ENCODE measurements at places on chromosomes 2 and 18.

- no peak for DNase-seq
Measured at GRCh38 chr2:39981883-39982311, 202.8 kb upstream of the THUMPD2 start.

DNA sequence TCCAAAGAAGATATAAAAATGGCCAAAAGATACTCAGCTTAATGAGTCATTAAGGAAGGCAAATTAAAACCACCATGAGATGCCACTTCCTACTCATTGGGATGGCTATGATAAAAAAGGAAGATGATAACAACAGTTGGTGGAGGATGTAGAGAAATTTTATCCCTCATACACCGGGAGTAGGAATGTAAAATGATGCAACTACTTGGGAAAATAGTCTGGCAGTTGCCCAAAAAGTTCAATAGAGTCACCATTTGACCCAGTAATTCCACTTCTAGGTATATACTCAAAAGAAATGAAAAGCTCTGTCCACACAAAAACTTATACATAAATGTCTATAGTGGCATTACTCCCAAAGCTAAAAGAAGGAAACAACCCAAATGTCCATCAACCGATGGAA is 10.1 kb upstream of the SULT1C2 start:
- no peak for DNase-seq

DNA sequence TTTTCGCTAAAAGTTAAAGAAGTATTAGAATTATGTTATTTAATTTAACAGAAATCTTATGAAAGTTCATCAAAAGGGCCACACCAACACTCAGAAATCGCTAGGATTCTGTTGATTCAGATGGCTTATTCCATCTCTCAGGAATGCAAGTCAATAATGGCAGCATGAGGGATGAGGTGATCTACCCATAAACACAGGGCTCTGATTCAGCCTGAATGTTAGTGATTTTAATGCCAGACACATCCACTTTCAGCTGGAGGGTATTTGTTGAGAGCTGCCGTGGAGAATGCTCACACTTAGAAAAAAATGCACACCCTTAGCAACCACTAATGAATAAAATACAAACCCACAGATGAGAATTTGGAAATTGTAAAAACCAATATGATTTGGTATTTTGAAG is 173.3 kb upstream of the ERBB4 start:
- no peak for DNase-seq

DNA sequence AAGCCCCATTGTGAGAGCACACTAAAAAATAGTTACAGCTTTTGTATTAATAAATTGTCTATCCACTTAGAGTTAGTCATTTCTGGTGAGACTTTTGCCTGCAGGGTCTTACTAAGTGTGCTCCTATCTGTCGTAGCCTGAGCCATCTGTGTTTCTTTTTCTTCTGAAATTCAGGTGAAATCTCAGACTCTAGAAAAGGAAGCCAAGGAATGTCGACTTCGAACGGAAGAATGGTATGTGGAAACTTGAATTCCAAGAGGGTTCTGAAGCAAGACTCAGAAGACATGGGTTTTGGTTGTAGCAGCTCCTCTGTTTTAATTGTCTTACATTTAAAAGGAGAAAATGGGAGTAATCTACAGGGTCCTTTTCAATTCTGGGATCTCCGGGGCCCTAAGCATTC is 70.0 kb upstream of the STON1 start:
- DNase-seq: no peak

GRCh38 chr18:76824145-76824676 is 1.9 kb downstream of the ZNF236 start:
- DNase-seq: no peak

DNA sequence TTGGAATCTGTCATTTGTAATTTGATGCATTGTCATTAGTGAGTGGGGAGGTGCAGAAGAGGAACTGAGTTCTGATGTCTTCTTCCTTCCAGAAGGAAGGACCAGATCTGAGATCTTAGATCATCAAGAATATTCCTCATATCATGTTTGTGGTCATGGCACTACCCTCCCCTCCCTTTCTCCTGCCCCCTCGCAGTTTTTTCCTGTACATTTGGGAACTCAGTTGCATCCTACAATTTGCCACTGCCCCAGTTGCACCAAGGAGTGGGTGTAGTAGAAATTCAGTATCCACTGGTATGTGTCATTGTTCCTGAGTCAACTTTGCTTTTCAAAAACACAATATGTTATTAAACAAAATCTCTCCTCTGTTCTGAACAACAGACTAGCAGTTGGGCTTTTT is 26.6 kb upstream of the ACVR1 start:
- DNase-seq: no peak

DNA sequence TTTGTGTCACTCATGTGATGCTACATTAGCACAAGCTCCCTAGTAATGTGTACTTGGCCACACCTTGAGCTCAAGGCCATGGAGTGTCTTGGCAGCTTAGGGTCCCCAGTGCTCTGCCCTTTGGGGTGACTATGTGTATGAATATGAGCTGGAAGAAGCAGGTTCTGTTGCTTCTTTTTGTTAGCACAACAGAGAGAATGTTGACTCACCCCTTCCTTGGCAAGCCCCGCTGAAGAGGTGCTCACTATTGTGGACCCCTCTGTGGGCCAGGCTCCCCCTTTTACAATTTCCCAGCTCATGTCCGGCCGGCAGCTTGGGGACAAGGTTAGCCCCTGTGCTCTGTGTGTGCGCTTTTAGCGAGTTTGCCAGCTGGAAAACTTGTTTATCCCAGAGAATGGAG is 48.1 kb downstream of the DGKD start:
- DNase-seq: no peak

DNA sequence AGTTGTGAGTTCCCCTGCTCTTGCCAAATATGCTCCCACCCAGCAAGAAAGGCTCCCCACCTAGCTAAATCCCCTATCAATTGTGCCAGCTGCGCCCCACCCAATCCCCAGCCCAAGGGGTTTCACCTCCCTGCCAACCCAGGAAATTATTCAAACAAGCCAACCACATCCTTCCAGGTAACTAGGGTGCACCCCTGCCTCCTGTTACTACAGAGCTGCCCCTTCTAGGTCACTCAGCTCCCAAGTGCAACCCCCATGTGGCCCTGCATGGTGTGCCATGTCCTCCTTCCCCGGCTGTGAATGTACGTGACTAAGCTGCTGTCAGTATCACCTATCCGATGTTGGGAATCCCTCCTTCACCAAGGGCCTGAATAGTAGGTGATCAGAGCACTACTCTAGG is 91.2 kb upstream of the LDAH start:
- no peak for DNase-seq

GRCh38 chr2:201901786-201902185 is 95.4 kb downstream of the CDK15 start:
- DNase-seq: no peak

GRCh38 chr2:143171817-143172216 is 42.6 kb downstream of the ARHGAP15 start:
- no peak for DNase-seq

GRCh38 chr2:22786817-22787216 is 598.2 kb upstream of the KLHL29 start:
- DNase-seq: no peak

- no peak for DNase-seq
Measured at GRCh38 chr2:202510911-202511310, 123.9 kb upstream of the FAM117B start.

DNA sequence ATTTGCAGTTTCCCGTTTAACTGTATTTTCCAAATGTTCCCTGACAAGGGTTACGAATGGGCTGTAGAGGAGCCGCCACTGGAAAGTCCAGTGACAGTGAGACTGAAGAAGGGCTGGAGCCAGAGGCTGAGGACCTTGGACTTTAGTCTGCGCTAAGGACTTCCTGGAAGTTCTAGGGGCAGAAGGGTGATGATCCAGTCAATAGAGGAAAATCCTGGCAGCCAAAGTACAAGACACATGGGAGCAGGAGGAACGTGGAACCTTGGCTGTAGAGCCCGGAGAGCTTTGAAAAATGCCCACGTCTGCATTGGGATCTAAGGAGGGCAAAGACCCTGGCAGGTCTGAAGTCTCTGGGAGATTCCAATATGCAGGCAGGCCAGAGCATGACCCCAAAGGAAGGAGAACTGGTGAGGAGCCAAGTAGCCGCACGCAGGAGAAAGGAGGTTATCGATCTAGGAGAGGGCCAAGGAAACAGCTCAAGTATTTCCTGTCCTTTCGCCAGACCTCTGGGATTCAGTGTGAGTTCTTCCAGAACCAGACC is 28.5 kb downstream of the MBP start:
- DNase-seq: no peak

DNA sequence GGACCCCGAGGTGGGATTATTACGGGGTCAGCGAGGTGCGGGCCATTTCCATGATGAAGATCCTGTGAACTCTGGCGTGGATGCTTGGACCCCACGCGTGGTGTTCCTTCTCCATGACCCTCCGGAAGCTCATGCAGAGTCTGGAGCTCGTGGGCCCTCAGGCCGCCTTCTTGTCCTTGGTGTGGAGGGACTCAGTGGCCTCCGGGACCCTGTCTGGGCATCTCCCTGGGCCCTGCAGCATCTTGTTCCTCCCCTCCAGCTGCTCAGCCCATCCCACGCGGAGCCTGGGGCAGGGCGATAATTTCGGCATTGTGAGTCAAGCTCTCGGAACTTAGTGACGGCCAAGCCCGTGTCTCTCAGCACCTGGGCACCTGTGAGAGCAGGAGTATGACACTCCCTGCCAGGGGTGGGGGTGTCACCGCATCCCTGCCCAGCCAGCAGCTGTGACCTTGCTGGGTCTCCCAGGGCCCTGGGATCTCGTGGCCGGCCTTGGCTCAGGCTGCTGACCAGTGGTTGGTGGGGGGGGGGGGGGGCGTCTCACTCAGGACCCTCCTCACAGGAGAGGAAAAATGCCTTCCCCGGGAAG is 24.6 kb downstream of the RTP5 start:
- DNase-seq: no peak

- DNase-seq: no peak
Measured at GRCh38 chr2:217386041-217386440, 526.2 kb upstream of the TNP1 start.

DNA sequence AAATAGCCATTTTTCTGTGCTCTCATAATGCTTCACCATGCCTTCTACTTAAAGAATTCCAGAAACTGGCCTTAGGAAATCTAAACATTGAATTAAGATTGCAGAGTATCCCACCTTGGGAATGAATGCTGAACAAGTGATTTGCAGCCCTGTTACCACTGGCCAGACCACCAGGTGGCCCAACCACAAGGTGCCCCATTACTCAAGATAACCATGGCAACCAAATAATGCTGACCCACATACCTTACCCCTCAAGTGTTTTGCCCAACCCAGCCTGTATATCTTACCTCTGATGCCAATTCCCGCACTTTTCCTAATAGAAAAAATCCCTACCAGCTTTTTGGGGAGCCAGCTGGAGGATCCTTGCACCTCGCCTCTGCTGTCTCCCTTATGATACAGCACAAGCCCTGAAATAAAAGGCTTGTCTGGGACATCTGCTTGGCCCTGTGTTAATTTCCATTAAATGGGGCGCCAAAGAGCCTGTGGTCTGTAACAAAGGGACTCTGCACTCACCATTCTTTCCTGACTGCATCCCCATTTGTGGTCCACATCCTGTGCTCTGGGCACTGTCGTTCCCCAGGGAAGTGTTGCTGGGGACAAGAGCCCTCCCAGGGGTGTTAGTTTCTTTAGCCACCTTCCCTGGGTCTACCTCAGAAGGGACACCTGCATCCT is 17.3 kb upstream of the KCNF1 start:
- no peak for DNase-seq

DNA sequence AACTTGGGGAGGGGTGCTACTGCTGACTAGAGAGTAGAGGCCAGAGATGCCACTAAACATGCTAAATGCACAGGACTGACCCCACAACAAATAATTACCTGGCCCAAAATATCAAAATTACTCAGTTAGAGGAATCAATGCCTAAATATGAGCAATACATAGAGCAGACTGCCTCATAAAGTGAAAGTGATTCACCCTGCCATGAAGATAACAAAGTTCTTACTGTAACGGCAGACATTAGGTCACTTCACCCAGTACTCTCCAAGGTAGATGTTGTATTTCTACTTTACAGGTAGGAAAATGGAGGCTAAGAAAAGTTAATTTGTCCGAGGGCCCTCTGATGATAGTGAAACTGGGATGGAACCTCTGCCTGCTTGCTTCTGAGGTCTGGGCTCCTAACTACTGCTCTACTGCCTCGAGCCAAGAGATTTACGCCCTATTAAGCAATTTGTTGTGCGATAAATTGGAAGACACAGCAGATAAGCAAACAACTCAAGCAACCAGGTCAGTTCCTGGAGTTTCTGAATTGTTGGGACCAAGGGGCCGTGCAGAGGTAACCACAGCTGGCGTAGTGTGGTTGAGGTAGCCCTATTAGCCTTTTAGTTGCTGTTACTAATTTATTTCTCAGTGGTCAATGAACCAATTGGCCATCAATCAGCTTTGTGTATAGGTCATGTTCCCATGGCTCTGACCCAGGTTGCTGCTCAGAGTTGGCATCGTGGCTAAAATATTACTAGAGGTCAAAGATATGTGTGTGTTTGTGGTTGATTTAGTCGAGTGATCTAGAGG is 4.8 kb downstream of the DHRS9 start:
- no peak for DNase-seq

GRCh38 chr2:154677401-154677800 is 21.1 kb upstream of the KCNJ3 start:
- no peak for DNase-seq

DNA sequence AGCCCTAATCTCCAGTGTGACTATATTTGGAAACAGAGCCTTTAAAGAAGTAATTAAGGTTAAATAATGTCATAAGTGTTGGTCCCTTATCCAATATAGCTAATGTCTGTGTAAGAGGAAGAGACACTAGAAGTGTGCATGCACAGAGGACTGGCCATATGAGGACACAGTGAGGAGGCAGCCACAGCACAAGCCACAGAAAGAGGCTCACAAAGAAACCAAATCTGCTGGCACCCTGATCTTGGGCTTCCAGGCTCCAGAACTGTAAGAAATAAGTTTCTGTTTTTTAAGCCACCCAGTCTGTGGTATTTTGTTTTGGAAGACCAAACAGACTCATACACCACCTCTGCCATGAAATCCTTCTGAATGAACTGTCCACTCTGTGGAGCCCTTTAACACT is 186.4 kb upstream of the SLC39A10 start:
- DNase-seq: no peak

- no peak for DNase-seq
Measured at GRCh38 chr18:46437061-46437460, 220.0 kb downstream of the LOXHD1 start.

GRCh38 chr2:157792335-157793052 is 83.6 kb downstream of the ACVR1 start:
- DNase-seq: no peak

- DNase-seq: no peak
Measured at GRCh38 chr18:30927517-30928075, 114.9 kb downstream of the DSC3 start.

- DNase-seq: no peak
Measured at GRCh38 chr2:8604262-8604661, 77.6 kb upstream of the ID2 start.

GRCh38 chr2:40165509-40165844 is 286.4 kb downstream of the SLC8A1 start:
- no peak for DNase-seq

DNA sequence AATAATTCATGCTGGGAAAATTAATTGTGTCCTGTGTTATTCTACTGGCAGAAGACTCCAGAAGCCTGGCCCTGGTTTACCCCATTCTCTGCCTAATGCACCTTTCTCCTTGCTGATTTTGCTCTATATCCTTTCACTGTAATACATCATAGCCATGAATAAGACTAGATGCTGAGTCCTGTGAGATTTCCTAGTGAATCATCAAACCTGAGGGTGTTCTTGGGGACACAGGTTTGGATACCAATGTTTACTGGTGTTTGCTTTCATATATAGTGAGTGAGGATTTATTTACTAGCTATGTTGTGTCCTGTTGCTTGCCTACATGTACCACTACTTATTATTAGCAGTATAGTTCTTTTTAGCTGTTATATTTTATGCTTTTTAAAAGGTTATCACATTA is 6.5 kb downstream of the METTL5 start:
- DNase-seq: no peak

Data from stimulated activated CD4-positive, alpha-beta T cell treated with anti-CD3 and anti-CD28 coated beads, Interleukin-2, amount 100 ng/mL, for 4 hours (primary cell).